HFFc6 (cell line): ENCODE measurements at places on chromosomes 12 and 14. TPM values are rescaled to one million over a fixed set of nuclear protein-coding genes. Genes with fewer than 3 reads are reported as not detected.

Gene NKX2-1
- not detected in 3 replicates for total RNA-seq

Gene UBE3B
- 42.8 to 45.4 TPM (median 45.2 TPM) in 3 replicates for total RNA-seq

Gene KCNH3
- 0.05 TPM in 1 of 3 replicates, not detected in the others for total RNA-seq

Gene CCDC197
- not detected in 3 replicates for total RNA-seq

Gene DLGAP5
- 21.8 to 52.9 TPM (median 41.0 TPM) in 3 replicates for total RNA-seq

Gene KRT83
- total RNA-seq: not detected in 3 replicates

Gene PIP4K2C
- total RNA-seq: 22.4 to 33.1 TPM (median 31.3 TPM) in 3 replicates

Gene RNASE7
- not detected in 3 replicates for total RNA-seq

DNA sequence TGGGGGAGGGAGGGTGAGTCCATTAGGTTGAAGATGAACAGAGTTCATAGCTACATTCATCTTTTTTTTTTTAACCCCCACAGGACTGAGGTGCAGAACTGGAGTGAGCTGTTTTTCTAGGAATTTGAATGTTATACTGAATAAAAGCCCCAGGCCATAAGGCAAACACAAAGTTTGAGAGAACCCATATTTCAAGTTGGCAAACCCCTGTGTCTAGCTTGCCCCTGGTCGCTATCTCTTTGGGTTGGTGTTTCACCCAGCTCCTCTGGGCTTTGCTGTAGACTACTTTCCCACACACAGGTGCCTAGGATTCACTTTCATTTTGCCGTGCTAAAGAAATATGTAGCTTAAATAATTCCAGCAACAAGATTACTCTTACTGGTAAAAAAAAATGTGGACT is 5.2 kb upstream of the LMO3 start:
- H3K27me3 ChIP-seq: peaks cover 6% of the 10 kb centered on the region
- H3K4me1 ChIP-seq: peaks cover 66% of the 10 kb centered on the region
- no peak for DNase-seq
- no peaks in the 10 kb centered on the region for H3K36me3 ChIP-seq
- peak overlapping the region; percentile 85 for H3K4me3 ChIP-seq

GRCh38 chr12:76888775-76889174 is 10.0 kb upstream of the CSRP2 start:
- H3K4me3 ChIP-seq: no peak overlapping the region
- H3K27me3 ChIP-seq: peaks cover 12% of the 10 kb centered on the region; the same call in 1 of the 2 replicates

- peak overlapping the region; percentile 97 for H3K4me3 ChIP-seq
- H3K27ac ChIP-seq: peak overlapping the region; percentile 85
- H3K4me1 ChIP-seq: peaks cover 18% of the 10 kb centered on the region
These were observed 1.3 kb downstream of the MARS1 start for GRCh38 chr12:57489157-57489641.

DNA sequence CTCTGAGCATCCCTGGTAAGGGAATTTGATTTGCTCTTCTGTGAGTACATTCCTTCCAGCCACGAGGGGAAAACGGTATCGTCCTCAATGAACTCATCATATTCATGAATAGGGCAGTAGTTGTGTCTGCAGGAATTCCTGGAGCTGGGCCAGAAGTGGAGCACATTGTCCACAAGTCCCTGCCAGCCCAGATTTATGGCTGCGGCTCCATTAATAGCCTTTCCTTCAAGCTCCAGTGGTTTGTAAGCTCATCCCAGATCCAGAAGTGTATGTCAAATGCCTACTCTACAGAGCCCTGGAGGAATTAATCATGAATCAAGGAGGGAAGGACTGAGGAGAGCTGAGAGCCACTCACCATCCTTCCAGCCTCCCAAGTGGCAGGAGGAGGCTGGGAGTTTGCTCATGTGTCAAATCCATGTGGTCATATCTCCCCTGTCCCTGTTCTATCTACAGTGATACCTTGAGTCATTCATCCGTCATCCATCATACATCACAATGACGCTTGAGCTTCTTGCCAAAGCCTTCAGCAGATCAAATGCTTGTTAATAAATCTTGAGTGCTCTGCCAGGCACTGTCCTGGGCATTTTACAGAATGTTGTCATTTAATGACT is 65.5 kb downstream of the SVOP start:
- no peaks in the 10 kb centered on the region for H3K36me3 ChIP-seq
- peaks cover 9% of the 10 kb centered on the region for H3K4me1 ChIP-seq
- no peak for DNase-seq
- H3K27ac ChIP-seq: no peak overlapping the region
- H3K4me3 ChIP-seq: no peak overlapping the region

GRCh38 chr12:109273354-109273753 is 35.7 kb downstream of the FOXN4 start:
- H3K4me1 ChIP-seq: no peaks in the 10 kb centered on the region; the same call in 1 of the 2 replicates
- DNase-seq: no peak
- no peak overlapping the region for H3K27ac ChIP-seq
- H3K27me3 ChIP-seq: peaks cover 13% of the 10 kb centered on the region
- no peak overlapping the region for H3K4me3 ChIP-seq

DNA sequence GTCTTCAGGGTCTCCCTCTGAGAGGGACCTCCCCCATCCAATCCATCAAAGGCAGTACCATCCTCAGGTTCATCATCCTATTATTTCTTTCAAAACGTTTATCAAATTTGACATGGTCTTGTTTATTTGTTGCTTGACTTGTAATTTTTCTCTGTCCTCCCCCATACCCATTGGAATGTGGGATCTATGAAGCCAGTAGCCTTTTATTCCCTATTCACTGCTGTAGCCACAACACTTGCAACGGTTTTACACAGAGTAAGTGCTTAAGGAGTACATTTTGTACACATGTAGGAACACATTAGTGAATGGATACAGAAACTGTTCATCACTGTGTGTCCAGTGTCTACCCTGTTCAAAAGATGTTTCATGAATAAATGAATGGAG is 41.5 kb downstream of the IGF1 start:
- H3K27me3 ChIP-seq: no peaks in the 10 kb centered on the region
- H3K4me1 ChIP-seq: peaks cover 52% of the 10 kb centered on the region
- H3K27ac ChIP-seq: peak overlapping the region; percentile 58
- DNase-seq: no peak
- H3K36me3 ChIP-seq: no peaks in the 10 kb centered on the region
- H3K4me3 ChIP-seq: peak overlapping the region; percentile 35

- no peak for DNase-seq
- no peak overlapping the region for H3K27ac ChIP-seq
- peaks cover 33% of the 10 kb centered on the region for H3K36me3 ChIP-seq
- no peak overlapping the region for H3K4me3 ChIP-seq
- no peaks in the 10 kb centered on the region for H3K4me1 ChIP-seq
These were observed 72.8 kb downstream of the ZNF664 start for GRCh38 chr12:124045671-124046455.
